ENCODE measurements at places on chromosomes 1 and 21.

DNA sequence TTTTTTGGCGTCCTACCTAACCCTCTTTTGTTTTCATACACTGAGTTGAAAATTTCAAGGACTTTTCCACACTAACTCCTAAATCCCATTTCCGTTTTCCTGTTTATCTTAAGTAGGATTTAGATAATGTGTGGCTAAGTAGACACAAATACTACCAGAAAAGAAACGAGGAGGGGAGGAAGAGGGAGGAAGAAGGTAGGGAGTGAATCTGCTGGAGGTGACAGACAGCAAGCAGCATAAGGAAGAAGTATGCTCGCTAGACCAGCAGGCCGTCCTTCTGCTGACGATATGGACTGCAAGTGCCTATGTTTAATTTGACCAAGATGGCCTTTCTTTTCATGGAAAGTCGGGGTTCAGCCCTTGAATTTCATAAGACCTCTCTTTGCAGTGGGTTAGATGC lies 256.9 kb upstream of the RAB4A start:
- DNase-seq = no peak

- DNase-seq = no peak
Observed at GRCh38 chr1:158898722-158899121, 32.6 kb upstream of the PYHIN1 start.

DNA sequence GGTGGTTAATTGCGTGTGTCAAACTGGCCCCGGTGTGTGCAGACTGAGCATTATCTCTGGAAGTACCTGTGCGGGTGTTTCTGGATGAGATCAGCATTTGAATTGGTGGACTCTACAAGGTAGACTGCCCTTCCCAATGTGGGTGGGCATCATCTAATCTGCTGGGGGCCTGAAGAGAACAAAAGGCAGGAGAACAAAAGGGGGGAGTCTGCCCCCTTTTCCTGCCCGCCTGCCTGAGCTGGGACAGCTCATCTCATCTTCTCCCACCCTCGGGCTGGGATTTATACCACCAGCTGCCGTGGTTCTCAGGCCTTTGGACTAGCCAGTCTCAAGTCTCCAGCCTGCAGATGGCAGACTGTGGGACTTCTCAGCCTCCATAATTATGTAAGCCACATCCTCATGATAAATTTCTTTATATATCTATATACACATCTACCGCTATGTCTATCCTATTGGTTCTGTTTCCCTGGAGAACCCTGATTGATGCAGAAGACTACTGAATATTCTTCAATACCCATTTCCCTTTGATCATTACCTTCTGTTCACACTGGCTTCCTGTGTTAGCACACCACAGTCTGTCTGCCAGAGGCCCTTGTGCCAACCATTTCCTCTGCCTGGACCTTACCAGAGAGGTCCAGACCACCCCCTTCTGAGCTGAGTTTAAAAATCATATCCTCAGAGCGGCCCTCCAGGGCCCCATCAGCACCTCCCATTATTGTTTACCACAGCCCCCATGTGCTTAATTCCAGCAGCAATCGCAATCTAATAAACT lies 25.2 kb downstream of the RCAN1 start:
- no peak for DNase-seq

GRCh38 chr1:182611326-182611725 lies 7.1 kb upstream of the RGS16 start:
- no peak for DNase-seq

Measured in stimulated activated CD8-positive, alpha-beta memory T cell treated with anti-CD3 and anti-CD28 coated beads, Interleukin-7, amount 100 ng/mL, for 48 hours (primary cell).